OCI-M1 (cell line): ENCODE measurements at places on chromosomes 2 and 18.

DNA sequence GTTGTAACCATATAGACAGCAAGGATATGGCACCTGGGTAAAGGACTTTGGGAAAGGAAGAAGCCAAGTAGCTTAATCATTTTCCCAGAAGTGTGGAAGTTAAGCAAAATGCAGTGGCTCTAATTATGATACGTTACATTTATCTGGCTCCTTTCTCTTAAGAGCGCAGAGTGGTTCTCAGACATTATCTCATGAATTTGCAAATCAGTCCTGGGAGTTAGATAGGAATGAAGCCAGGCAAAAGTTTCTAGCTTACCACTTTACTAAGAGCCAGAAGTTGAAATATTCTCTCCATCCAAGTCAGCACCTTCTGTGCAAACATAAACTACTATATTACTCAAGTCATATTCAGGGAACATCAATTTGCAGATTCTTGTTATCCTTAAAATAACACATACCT is 10.9 kb upstream of the PIEZO2 start:
- DNase-seq: no peak

DNA sequence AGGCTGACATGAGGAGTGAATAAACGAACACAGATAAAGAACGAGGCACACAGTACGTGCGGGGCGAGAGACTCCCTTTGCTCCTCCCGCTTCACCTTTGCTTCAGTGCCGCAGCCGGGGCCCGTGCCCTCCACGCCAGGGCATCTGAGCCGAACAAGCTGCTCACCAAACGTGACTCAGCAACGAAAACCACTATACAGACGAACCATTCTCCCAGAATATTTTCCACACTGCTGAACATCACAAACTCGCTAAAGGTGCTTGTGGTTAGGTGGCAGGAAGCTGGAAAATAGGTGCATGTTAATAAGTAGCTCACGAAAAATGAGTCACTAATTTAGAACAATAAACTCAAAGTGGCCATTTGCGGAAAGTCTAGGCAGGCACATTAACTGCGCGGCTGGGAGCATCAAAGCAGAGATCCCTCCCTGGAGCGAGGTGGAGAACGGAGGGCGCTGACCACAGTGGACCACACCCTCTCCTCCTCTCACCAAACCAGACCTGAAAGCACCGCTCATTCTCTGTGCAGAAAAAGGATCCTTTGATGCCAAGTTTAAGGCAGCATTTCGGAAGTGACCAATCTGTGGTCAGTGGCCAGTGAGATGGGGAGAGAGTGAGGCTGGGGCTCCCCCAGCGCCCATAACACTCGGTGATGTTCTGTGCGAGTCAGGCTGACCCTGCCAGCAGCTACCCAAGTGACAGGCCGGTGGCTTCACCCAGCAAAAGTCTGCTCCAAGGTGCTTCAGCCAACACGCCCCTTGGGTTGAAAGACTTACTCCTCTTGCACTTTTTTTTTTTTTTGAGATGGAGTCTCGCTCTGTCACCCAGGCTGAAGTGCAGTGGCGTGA is 153.2 kb downstream of the HDAC4 start:
- no peak for DNase-seq

GRCh38 chr2:240739797-240740196 is 48.1 kb downstream of the AQP12A start:
- no peak for DNase-seq

DNA sequence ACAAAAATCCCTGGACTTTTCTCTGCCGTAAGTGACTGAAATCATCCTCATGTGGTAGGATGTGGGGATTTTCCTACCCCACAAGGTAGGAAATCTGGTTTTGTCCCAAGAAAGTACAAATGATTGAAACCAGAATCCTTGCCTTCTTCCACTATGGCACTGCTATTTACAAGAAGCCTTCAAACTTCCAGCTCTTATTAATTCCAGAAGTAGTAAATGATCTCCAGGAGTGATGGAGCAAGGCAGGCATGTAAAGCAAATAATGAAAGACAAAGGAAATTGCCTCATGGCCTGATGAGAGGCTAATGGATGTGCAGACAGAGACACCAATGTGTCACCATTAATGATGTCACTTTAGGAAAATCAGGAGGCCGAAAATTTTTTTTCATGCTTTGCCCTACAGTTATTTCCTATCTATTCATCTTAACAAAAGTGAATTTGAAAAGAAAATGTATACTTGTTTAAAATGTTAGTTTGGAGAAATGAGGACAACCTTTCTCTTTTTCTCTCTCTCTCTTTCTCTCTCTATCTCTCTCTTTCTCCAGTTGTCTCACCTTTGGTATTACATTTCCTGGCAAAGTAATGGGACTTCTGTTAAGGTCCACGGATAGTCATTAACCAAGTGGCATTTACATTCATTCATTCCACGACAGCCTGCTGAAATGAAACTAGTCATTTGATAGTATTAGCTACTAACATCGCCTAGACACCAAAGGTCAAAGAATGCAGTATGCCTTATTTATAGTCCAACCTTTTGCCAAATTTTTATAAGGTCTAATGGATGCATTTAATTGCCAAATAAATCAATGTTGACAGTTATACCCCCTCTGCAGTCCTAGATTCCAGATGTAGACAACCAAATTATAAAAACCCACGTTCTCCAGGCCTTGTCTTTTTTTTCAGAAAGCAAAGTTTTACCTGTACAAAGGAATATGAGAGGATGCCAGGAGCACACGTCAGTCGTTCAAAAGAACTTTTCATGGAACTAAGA is 5.0 kb upstream of the EVA1A start:
- no peak for DNase-seq

DNA sequence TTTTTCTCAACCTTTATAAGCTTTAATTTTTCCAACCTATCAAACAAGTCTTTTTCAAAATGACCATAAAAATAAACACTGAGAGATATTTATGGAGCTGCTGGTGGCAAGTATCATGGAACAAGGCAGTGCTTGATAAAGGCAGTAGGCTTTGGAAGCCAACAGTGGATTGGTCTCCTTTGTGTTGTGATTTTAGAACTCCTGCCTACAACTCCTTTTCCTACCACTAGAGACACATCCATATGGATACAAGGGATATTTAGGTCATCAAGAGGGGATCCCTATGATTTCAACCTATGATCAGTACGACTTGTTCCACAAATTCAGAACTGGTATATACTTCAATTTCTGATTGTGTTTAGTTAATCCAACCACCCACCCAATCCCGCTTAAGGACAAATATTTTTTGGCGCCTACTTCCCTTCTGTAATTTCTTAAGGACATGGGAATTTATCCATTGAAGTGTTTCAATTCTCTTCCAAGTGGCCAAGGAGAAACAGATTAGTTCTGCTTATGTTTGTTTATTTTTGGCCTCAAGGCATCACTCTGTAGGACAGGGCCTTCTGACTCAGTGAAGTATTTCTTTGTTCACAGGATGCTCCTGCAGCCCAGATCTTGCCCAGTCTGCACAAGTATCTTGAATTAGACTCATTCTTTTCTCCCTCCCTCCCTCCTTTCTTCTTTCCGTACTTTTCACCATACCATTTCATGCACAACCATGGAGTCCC is 2119.6 kb upstream of the PIK3C3 start:
- no peak for DNase-seq

GRCh38 chr2:105806996-105807395 is 62.3 kb downstream of the NCK2 start:
- no peak for DNase-seq

DNA sequence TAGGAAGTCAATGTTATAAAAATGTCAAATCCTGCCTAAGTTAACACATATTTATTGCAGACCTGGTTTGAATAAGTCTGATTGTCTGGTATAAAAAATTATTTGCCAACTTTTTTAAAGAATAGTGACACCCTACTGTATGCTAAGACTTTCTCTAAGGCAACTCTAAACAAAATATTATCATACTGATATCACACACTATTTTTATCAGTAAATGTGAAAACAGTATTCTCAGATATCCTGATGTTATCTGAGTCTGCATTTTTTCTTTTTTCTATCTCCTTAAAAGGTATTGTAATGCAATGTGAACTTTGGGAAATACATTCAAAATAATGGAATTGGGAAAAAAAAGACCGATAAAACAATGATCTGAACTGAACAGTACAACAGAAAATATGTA is 127.1 kb downstream of the DOCK10 start:
- DNase-seq: no peak

DNA sequence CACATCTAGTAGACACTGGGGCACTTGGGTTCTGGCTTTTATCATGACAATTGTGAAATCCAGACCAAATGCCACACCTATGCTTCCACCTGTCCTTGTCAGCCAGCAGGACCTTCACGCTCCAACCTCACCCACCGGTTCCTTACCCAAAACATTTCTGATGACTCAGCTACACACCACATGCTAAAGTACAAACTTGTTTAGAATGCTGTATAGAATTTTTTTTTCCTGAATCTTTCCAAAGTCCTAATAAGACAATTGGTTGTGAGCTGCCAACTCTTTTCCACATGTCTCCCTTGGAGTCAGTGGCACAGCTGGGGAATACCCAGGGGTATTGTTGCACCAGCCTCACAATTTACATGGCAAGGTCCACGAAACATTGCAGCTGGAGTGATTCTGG is 75.5 kb upstream of the LPIN2 start:
- no peak for DNase-seq

- DNase-seq: no peak
These were observed 572.0 kb upstream of the ZEB2 start for GRCh38 chr2:145091967-145092366.

DNA sequence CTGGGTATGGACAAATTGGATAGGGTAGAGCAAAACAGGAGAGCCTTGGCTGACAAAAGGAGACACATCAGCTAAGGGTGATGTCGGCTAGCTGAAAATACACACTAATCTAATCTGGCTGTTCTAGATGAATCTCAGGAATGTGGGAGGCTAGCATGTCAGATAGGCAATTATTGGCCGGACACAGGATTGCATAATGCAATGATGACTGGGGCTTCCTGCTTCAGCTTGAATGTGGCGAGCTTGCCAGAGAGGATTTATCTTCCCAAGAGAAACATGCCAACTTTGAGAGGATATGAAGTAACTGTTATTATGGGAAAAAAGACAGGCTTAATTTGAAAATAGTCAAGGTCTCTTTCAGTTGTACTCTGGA is 102.4 kb downstream of the TRIB2 start:
- peak; percentile 85 for DNase-seq

- DNase-seq: no peak
These were observed 3.4 kb downstream of the CTLA4 start for GRCh38 chr2:203870941-203871340.

DNA sequence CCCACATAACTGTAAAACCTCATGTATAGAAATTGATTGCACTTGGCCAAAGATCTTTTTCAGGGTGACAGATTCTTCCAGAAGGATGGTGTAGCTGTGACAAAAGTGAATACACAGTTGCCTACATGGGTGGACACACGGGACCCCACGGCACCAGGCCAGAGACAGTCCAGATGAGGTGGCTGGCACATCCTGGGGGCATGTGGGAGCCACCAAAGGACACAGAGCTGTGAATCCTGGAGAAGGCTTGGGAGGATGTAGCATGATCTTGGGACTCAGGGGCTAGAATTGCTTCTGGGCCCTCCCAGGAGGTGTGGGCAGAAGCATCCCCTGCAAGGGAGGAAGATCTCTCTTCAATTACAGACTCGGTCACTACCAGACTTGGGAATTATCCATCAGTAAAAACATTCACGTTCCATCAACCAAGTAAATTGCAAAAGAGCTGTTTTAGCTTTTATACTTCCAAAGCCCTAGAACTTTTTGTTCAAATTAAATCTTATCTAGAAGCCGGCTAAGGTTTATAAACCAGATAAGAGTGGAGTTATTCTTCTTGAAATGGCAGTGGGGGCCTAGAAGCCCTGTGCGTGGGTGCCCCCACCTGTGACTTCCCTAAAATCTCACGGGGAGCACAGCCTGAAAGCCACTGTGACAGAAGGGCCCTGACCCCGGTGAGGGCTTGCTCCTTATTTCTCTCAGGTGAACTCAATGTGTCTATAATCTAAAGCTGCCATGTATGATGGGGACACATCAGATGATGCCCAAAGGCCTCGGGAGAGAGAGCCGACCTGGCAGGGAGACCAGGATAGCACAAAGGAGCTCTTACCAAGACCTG is 81.7 kb downstream of the SEPTIN10 start:
- DNase-seq: no peak

DNA sequence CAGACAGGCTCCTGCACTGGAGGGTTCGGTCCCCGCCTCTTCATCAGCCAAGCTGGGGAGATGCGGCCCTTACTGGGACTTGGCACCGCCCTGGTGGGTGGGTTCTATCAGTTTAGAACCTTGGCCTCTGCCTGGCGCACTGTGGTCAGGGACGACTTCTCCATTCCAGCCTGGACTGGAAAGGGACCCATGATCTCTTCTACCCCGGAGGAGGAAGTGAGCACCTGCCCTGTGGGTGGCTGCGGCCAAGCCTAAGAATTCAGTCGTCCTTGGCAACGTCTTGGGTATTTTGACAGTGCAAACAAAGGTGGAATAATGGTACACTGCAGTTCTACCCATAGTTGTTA is 106.9 kb upstream of the CD302 start:
- DNase-seq: peak; percentile 64

GRCh38 chr2:160247296-160248035 is 47.4 kb upstream of the ITGB6 start:
- DNase-seq: no peak
